Epithelial cell of proximal tubule (primary cell): ENCODE measurements at places on chromosomes 5 and 9.

GRCh38 chr5:101418713-101419118 is 515.6 kb upstream of the ST8SIA4 start:
- DNase-seq, result peak; percentile 48

GRCh38 chr9:96186591-96187011 is 115.4 kb downstream of the HSD17B3 start:
- DNase-seq, result no peak

DNA sequence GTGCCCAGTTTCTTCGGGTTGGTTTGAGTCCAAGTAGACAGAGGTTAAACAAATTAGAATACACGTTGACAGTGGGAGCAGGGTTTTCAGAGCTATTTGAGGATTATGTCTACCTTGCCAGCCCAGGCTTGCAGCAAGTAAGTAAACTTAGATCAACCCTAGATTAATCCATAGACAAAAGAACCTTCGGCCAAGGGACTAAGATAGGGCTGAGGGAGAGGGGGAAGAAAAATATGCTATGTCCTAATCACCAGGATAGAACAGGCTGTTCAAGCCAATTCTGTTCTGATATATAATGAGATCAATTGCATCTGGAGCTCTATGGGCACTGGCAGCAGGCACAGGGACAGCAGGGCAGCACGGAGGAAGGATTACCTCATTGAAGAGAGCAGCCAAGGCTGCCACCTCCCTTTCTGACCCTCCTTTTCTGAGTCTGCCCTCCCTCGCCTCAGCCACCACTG is 377.7 kb downstream of the PIK3R1 start:
- no peak for DNase-seq

GRCh38 chr5:43536972-43537371 is 19.9 kb downstream of the PAIP1 start:
- DNase-seq, result no peak

GRCh38 chr5:152116934-152117333 is 192.3 kb upstream of the GLRA1 start:
- DNase-seq, result no peak

- DNase-seq, result no peak
Observed at GRCh38 chr5:539469-540070, 15.3 kb upstream of the SLC9A3 start.

GRCh38 chr5:172632346-172633092 is 8.5 kb upstream of the NEURL1B start:
- DNase-seq, result no peak

GRCh38 chr5:81021951-81022687 is 62.0 kb downstream of the RASGRF2 start:
- no peak for DNase-seq

DNA sequence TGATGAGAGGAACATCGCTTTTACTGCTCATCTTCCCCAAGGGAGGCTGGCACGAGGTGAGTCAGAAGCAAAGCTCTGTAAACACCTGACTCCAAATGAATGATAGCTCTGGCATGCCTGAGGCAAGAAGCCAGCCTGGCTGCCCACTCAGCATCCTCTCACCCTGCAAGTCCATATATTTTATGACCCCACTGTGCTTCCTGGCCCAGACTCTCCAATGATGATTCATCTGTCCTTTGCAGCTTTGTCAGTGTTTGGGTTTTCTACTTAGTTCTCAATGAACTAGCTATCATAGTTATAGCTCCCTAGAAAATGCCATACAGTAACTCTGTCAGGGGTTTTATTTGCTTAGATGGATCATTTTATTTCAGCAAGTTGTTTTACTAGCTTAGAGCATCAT is 52.1 kb upstream of the FSTL4 start:
- no peak for DNase-seq

DNA sequence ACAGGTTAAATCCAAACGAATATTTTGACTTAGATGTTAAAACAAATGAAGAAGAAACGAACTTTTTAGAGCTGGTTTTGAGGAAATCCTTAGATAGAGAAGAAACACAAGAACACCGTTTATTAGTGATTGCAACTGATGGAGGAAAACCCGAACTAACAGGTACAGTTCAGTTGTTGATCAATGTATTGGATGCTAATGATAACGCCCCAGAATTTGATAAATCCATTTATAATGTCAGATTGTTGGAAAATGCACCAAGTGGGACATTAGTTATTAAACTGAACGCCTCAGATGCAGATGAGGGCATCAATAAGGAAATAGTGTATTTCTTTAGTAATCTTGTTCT is 842 bp downstream of the PCDHA5 start:
- DNase-seq, result no peak

DNA sequence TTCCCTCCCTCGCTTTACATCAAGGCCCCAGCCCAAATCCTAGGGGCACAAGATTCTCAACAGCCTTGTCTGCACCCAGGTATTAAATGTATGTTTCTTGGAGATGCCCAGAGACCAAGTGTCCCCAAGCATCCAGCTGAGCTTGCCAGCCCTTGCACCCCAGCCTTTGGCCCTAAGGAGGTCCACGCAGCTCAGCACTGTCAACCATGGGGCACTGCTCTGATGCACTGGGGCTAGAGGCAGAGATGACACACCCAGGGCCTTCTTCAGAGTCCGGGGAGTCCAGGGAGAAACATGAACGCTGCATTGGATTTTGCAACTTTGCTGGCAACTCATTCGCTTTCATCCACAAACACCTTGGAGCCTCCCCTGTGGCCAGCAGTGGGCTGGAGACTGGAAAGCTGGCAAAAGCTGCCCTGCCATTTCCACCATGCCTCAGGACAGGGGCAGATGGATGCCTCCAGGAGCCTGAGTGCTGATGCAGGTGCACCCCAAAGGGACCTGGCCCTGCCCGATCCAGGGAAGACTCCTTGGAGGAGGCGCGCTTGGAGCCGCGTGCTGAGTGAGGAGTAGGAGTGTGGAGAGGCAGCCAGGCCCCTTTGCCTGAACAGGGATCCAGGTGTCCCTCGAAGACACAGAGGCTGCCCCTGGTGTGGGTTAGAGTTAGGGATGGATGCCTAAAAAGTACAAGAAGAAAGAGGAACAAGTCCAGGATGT is 19.3 kb downstream of the PAEP start:
- DNase-seq, result no peak

- DNase-seq, result no peak
Observed at GRCh38 chr9:69377981-69378380, 53.0 kb downstream of the ENTREP1 start.

DNA sequence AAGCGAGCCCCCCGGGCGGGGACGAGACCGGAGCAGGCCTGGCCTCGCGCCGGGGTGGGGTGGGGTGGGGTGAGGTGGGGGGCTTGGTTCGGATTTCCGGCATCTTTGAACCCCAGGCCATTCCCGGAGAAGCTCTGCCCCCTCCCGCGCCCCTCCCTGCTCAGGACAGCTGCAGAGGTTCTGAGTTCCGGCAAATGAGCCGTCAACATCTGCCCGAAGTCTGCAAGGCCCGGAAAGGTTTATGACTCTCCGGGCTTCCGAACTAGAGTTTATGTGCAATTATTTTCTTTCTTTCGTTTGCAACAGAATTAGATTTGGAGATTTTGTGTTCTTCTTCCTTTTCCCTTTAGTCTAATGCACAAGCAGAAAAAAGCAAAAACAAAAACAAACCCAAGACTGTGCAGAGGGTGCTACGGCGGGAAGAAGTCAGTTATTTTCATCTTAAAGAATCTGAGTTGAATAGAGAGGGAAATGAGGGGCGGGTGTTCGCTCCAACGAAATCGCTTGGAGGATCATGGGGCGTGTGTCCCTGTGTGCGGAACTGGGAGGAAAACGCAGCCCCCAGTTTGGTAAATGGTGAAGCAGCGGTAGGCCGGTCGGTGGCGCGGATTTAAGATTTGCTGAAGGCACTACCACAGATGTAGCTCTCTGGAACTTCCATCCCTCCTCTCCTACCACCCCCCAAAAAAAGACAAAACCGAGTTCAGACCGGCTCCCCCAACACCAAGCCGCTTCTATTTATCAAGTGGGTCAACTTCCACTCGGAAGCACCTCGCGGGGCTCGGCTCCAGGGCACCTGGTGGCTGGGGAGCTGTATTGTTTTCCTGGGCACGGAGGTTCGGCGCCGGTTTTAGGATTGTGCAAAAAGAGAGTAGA is 4.8 kb downstream of the LHX2 start:
- DNase-seq, result no peak
